Activated CD4-positive, CD25-positive, alpha-beta regulatory T cell treated with anti-CD3 and anti-CD28 coated beads, Interleukin-2, amount 50 U/mL, for 72 hours (primary cell): ENCODE measurements at places on chromosomes 1 and 21.

- DNase-seq, result no peak
Observed at GRCh38 chr1:198681252-198681651, 42.4 kb downstream of the PTPRC start.

GRCh38 chr1:187641463-187641862 lies 812.7 kb downstream of the PLA2G4A start:
- no peak for DNase-seq

DNA sequence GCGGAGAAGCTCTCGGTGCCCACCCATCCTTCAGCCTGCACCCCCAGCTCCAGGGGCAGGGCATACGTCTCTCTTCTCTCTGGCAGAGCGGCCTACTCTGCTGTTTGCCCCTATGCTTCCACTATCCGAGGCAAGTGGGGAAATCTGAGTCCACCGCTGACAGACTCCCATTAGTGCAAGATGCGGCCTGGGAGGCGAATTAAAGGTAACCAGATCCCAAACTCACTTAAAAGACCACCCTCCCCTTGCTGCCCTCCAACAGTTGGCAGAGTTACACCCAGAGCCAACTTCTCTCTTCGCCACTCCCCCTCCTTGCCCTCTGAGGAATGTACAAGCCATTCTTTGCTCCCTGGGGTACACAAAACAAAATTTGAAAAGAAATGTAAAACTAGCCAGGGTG lies 6.4 kb downstream of the FOXD3 start:
- DNase-seq, result no peak

DNA sequence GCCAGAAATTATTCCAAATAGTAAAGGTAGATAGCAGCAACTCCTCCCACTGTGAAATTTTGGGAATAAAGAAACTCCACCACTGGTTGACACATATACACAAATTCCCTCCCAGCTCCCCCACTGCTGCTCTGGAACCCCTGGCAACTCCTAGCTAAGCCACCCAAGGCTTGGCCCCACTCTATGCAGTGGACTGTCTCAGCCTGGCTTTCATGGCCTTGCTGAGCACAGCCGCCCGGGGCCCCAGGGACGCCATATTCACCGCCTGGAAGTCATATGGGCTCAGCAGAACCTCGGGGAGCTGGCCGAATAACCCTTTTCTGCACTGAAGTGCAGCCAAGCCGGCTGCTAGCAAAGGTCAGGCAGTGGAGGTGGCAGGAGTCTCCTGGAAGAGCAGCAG lies 15.4 kb upstream of the RBM34 start:
- no peak for DNase-seq

GRCh38 chr1:25472471-25472870 lies 41.8 kb downstream of the MACO1 start:
- DNase-seq, result no peak

DNA sequence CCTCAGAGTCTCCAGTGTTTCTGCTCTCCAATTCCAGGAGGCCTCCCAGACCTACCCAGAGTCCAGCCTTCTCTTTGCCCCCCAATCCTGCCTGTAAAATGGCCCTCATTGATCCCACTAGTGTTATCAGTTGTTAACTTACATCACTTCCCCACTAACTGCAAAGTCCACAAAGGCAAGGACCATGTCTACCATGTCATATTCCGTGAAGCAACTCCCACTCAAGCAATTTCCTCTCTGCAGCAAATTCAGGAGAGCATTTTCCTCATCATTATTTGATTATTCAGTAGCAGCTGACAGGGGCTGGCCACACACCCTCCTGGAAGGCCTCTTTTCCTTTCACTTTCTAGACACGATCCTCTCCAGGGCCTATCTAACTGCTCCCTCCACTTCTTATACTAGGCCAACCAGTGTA lies 153.5 kb downstream of the RERE start:
- DNase-seq, result no peak

GRCh38 chr1:170567214-170567613 lies 35.2 kb downstream of the GORAB start:
- no peak for DNase-seq

- DNase-seq, result no peak
Observed at GRCh38 chr1:215256936-215257679, 174.6 kb downstream of the KCNK2 start.

DNA sequence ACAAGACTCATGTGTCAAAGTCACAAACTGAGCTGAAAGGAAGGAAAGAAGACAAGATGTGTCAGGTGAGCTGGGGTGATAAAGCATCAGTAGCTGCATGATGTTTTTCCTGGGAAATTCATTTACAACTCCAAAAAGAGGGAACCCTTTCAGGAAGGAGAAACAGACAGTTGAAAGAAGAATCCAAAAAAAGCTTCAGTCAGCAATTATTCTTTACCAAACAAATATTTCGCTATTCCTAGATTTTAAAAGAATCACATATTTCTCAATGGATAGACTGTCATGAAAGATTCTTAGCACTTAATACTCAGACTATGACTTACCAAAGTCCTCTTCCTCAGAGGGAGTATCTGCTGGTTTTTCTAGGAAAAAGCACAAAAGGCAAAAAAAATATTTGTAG lies 214.7 kb downstream of the SLC44A5 start:
- no peak for DNase-seq

GRCh38 chr1:2115702-2116341 lies 65.6 kb downstream of the PRKCZ start:
- DNase-seq, result no peak

DNA sequence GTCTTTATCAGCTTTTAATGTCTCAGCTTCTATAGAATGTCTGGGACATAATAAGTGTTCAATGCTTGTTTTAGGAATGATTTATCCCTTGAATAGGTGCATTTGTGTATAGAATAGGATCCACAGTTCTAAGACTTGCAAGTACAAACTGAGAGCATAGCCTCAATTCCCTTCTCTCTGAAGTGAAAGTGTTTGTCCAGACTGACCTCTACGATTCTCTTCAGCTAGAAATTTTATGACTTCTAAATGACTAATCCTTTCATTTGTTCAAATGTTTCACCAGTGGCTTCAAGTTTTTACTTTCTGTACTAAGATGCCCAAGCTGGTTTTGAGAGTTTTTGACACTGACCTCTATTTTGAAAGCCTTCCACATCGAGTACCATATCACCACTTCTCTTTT lies 608.2 kb upstream of the ADGRL4 start:
- no peak for DNase-seq

DNA sequence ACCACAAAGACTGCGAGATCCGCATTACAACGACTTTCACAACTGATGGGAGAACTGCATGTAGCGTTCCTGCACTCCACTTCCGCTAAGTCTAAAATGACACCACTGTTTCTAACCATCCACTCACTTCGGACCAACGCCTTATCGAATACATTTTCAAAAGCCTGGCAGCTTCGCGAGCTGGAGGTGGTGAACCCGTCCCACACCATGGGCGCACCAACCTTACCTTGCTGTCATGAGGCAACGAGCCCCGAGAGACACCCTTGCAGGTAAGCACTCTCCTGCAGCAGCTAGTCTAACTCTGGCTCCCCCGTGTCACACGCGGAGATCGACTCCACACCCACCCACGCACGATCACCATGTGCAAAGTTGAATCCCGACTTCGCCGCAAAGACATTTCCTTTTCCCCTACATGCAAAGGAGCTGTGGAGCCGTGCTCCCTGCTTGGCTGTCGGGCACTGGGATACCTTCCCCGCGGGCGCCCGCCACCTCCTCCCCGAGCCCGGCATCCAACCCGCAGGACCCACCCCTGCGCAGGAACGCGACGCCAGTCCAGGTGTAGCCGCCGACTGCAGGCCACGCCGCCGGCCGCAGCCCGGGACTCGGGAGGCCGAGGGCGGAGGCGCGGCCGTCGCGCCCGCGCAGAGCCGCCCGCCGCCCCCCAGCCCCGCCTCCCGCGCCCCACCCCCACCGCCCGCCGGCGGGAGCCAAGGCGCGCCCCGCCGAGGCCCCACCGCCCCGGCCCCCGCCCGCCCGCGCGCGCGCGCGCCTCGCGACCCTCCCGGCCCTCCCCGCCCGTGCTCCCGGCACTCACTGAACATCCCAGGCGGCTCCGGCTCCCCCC lies 629 bp downstream of the TAF5L start:
- peak; percentile 63 for DNase-seq

GRCh38 chr1:162065016-162065415 lies 4.5 kb upstream of the NOS1AP start:
- no peak for DNase-seq

GRCh38 chr1:68120136-68120791 lies 69.8 kb upstream of the DIRAS3 start:
- no peak for DNase-seq

DNA sequence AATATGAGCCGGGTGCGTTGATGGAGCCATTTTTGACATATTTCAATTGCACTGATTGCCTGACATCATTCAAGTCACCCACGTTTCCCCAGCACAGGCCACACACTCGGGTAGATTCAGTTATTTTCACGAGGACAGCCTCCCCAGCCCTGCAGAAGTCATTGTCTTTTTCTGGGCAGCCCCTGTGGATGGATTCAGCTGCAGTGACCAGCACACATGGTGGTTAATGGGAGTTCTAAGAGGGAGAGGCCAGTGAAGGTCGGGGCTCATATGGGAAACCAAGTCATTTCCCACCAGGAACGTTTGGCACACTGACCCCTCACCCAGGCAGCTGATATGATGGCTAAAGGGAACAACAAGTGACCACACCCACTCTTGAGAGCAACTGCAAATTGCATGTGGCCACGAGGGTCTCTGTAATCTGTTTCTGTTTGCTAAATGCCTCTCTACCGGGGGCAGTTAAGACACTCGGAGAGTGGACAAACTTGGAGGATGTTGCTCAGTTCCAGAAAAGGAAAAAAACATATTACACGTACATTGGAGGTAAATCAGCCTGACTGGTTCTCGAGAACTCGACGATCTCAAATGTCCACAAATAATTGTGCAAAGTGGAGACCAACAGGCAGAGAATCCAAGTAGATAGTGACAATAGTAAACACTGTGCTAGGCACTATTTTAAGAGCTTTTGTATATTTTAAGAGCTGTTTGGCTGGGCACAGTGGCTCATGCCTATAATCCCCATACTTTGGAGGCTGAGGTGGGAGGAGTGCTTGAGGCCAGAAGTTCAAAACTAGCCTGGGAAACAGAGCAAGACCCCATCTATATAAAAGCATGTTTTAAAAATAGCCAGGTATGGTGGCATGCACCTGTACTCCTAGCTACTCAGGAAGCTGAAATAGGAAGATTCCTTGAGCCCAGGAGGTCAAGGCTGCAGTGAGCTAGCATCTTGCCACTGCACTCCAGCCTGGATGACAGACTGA lies 167.2 kb upstream of the IRF2BP2 start:
- DNase-seq, result no peak

- DNase-seq, result no peak
Observed at GRCh38 chr1:182329471-182329870, 62.1 kb downstream of the GLUL start.

DNA sequence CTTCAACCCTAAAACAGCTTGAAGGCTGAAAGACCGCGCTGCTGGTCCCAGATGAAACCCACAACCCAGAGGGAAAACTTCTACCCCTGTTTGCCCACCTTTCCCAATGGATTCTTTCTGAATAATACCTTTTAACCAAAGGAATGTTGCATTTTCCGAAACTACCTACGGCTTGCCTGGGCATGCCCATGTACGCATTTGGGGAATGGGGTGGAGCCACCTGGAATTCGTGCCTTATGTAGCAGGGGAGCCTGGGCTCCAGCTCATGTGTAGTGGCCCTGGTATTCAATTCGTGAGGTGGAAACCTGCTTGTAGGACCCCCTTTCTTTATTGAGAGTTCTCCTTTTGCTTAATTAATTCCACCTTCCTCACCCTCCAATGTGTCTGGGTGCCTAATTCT lies 256.6 kb upstream of the RGS18 start:
- DNase-seq, result no peak

DNA sequence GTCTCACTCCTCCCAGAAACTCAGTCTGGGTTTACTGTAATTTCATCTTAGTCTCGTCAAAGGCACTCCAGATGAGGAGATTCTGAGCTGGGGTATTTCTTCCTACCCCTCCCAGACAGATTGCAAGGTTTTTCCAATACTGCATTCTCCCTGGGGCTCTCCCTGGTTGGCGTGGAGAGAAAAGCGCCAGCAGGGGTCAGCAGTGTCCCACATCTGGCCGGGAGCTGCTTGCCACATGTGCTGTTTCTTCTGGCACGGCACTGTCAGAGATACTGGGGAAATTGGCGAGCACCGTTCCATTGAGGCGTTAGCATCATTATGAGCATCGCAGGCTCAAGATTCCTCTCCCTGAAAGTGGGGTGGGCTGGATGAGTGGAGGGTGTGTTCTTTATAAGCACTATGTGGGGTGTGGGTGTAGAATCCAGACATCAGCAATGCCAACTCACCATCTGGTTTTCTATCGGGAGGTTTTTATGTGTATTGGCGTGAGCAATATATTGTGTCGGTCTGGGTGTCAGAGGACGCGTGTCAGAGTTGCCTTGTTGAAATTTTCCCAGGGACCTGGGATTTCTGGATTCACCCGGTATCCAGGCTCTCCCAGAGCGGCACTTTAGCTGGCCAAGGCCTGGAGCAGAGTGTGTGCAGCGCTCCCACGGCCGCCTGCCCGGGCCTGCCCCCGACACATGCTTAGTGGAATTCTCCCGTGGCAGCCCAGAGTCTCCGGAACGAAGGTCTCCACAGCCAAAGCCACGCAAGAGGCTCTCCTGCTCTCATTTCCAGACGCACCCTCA lies 8.0 kb upstream of the NAV1 start:
- DNase-seq, result no peak

DNA sequence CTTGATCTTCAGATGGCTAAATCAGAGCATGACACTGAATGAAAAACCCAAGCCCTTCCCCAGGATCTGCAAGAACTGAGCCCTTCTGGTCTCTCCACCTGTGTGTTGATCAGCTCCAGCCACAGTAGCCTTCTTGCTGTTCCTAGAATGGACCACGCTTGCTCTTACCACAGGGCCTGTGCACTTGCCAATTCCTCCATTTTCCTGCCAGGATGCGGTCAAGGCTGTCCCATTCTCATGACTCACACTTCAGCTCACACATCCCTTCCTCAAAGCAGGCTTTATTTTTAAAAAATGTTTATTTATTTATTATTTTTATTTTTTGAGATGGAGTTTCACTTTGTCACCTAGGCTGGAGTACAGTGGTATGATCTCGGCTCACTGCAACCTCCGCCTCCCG lies 43.6 kb upstream of the GRHL3 start:
- DNase-seq, result no peak

GRCh38 chr1:194289569-194290266 lies 1103.3 kb upstream of the B3GALT2 start:
- DNase-seq, result peak; percentile 36

- DNase-seq, result no peak
Observed at GRCh38 chr1:65170511-65171142, 22.6 kb downstream of the AK4 start.

GRCh38 chr1:236204656-236205055 lies 62.3 kb downstream of the GPR137B start:
- no peak for DNase-seq

DNA sequence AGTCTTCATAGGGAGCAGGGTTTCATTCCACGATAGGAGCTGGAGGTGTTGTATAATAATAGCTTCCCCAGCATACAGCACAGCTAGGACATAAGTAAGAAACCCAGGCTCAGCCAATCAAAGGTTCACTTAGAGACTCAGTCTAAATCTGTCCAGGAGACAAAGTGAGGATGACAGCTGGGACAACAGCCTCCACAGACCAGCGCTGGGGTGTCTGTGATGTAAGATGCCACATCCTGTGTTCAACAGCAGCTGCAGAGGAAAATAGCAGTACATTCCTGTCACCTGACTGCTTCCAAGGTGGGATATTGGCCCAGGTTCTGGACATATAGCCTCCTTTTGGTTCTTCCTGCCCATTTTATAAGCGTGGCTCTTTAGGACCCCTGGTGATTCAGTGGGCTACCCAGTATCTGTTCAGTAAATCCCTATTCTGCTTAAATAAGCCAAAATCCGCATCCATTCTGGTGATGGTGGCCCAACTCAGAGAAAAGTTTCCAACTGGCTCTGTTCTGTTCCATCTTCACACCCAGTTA lies 176.8 kb upstream of the SYT6 start:
- no peak for DNase-seq
